IMR-90 (cell line): ENCODE measurements at places on chromosomes 7 and 10. TPM values are rescaled to one million over a fixed set of nuclear protein-coding genes. Genes with fewer than 3 reads are reported as not detected.

Gene CALHM1
- not detected in 2 replicates for total RNA-seq

DNA sequence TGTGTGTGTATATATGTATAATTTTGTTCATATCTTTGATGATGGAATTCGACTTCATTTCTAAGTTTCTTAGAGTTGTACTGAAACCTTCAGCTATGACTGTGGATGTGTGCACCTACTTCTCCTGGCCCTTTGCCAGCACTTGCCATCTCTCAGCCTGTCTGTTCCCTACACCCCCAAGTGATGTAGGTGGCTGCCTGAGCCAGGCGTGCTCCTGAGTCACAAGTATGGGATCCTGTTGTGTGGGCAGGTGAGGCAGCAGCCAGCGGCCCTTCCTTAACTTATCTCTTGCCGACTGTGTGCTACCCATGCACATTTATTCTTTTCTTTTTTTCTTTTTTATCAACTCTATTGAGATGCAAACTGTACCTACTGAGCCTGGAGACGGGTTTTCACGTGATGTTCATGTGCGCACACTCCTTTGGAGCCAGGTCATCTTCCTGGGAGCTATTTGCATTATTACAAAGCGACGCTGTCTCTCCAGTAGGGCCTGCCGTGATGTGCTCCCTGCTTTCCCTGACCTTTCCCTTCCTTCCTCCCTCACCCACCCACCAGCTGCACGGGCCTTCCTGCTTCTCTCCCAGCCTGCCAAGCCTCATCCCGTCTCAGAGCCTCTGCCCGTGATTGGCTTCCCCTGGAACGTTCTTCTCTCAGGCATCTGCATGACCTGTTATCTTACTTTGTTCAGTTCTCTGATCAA lies 31.3 kb upstream of the GALNT11 start:
- H3K27me3 ChIP-seq, result peaks cover 6% of the 10 kb centered on the region
- no peaks in the 10 kb centered on the region for H3K4me1 ChIP-seq
- H3K4me3 ChIP-seq, result no peak overlapping the region
- H3K36me3 ChIP-seq, result no peaks in the 10 kb centered on the region

Gene BHLHA15
- not detected in 2 replicates for total RNA-seq

Gene ADRA2A
- not detected in 2 replicates for total RNA-seq

Gene ZNF853
- 3.3 and 3.4 TPM in 2 replicates for total RNA-seq

DNA sequence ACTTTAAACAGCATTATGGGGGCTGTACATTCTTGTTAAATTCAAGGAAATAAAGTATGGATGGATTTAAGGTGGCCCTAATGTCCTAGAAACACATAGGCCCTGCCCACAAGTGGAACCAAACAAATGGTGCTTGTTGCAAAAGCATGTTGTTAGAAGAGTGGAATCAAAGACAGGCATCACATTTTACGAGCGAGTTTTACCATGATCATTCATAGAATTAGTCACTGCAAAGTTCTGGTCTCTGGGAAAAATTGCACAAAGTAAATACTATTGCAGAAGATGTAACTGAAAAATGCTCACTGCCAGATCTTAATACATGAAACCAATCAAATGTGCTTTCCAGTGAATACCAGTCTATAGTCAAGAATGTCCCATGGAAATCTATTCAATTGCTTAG lies 677.1 kb downstream of the PARD3 start:
- H3K4me1 ChIP-seq, result no peaks in the 10 kb centered on the region
- no peak overlapping the region for H3K27ac ChIP-seq
- H3K4me3 ChIP-seq, result no peak overlapping the region
- DNase-seq, result no peak
- no peaks in the 10 kb centered on the region for H3K36me3 ChIP-seq

Gene ICA1
- not detected in 2 replicates for total RNA-seq

- no peaks in the 10 kb centered on the region for H3K36me3 ChIP-seq
- H3K27me3 ChIP-seq, result peaks cover 68% of the 10 kb centered on the region
- H3K4me3 ChIP-seq, result no peak overlapping the region
- DNase-seq, result no peak
- no peak overlapping the region for H3K27ac ChIP-seq
Measured at GRCh38 chr7:50856806-50857205, 74.1 kb upstream of the GRB10 start.

Gene MNX1
- total RNA-seq, result not detected in 2 replicates

Gene NUB1
- total RNA-seq, result 20.1 and 31.9 TPM in 2 replicates

DNA sequence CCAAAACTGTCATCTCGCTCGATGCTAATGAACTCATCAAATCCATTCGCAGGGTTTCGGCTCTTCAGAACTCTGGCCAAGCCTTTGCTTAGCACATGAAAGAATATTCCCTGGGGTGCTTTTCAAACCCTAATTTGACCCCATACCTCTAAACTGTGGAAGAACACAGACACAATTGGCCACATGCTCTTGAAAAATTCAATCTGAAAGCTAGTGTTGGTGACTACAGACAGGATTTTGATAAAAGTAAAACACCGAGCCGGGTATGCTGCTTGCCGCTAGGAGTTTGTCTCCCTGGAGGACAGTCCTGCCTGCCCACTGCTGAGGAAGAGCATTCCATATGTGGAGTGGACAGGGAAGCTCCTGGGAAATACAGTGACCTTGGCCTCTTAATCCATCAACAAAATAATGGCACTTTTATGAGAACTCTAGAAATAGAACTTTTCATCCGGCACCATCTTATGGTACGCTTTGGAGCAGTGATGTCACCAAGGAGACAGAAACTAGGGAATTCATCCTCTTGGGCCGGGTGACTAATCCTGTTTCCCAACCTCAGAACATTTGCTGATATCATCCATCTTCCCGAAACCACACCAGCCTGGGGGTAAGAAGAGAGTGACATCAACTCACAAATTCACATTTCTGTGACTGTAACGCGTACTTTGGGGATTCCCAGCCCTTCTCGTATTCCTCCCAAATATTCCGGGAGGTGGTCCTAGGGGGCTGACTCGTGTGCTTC lies 34.2 kb downstream of the MTURN start:
- H3K27me3 ChIP-seq, result no peaks in the 10 kb centered on the region
- H3K36me3 ChIP-seq, result no peaks in the 10 kb centered on the region

- H3K36me3 ChIP-seq, result no peaks in the 10 kb centered on the region
- H3K4me3 ChIP-seq, result no peak overlapping the region
- no peak overlapping the region for H3K27ac ChIP-seq
Measured at GRCh38 chr10:107814865-107815487, 650.5 kb upstream of the SORCS1 start.

GRCh38 chr10:122696687-122697086 lies 3.0 kb downstream of the C10orf120 start:
- H3K27me3 ChIP-seq, result no peaks in the 10 kb centered on the region
- no peaks in the 10 kb centered on the region for H3K36me3 ChIP-seq
- no peak overlapping the region for H3K4me3 ChIP-seq
- no peaks in the 10 kb centered on the region for H3K4me1 ChIP-seq
- DNase-seq, result no peak

GRCh38 chr7:116100626-116101025 lies 70.1 kb upstream of the TFEC start:
- no peak overlapping the region for H3K4me3 ChIP-seq
- no peaks in the 10 kb centered on the region for H3K4me1 ChIP-seq
- no peaks in the 10 kb centered on the region for H3K27me3 ChIP-seq
- no peak overlapping the region for H3K27ac ChIP-seq

Gene PAPOLB
- total RNA-seq, result under 0.01 TPM in 2 replicates

GRCh38 chr10:125133696-125134482 lies 26.5 kb downstream of the CTBP2 start:
- H3K27me3 ChIP-seq, result no peaks in the 10 kb centered on the region
- peaks cover 46% of the 10 kb centered on the region for H3K36me3 ChIP-seq
- H3K27ac ChIP-seq, result no peak overlapping the region
- H3K4me1 ChIP-seq, result peaks cover 6% of the 10 kb centered on the region

- H3K4me3 ChIP-seq, result no peak overlapping the region; the same call in 1 of the 2 replicates
- DNase-seq, result peak; percentile 94
- peaks cover 21% of the 10 kb centered on the region for H3K4me1 ChIP-seq
- no peaks in the 10 kb centered on the region for H3K36me3 ChIP-seq
- peak overlapping the region; percentile 88 for H3K27ac ChIP-seq
- H3K27me3 ChIP-seq, result no peaks in the 10 kb centered on the region
Measured at GRCh38 chr10:31261511-31262311, 57.3 kb upstream of the ZEB1 start.

DNA sequence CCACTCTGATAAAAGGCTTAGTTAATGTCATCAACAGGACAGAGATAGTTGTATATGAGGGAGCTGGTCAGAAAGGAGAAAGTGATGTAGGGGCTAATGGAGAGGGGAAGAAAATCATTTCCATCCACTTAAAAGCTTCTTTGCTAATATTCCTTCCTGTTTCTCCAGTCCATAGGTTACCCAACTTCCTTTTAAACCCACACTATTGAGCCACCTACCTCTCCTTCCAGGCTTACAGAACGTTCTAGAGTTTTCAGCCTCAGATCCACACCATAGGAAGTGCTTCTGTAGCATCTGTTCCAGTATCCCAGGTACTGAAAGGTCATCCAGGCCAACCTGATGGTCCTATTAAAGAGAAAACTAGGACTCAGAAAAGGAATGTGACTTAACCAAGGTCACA lies 28.2 kb downstream of the STRIP2 start:
- no peak for DNase-seq
- no peaks in the 10 kb centered on the region for H3K4me1 ChIP-seq
- H3K36me3 ChIP-seq, result no peaks in the 10 kb centered on the region; the same call in 1 of the 2 replicates
- no peak overlapping the region for H3K4me3 ChIP-seq
- H3K27me3 ChIP-seq, result no peaks in the 10 kb centered on the region

DNA sequence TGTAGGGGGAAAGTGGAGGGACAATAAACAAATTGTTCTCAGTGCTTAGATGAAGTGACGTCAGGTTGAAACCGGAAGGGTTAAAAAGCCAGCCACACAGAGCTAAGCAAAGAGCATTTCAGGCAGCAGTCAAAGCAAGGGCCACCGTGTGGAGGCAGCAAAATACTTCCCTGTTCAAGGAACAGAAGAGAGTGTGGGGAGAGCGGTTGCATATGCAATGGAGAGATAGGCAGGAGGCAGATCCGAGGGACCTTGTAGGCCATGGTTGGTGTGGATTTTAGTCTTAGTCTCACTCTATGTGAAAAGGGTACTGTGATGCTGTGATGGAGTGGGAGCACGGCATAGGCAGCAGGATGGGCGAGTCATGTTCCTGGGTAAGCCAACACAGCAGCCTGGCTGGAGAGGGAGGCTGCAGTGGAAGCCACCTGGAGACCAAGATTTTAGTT lies 3.8 kb upstream of the STN1 start:
- peak; percentile 31 for DNase-seq
- no peak overlapping the region for H3K4me3 ChIP-seq
- H3K27ac ChIP-seq, result no peak overlapping the region
- no peaks in the 10 kb centered on the region for H3K27me3 ChIP-seq

DNA sequence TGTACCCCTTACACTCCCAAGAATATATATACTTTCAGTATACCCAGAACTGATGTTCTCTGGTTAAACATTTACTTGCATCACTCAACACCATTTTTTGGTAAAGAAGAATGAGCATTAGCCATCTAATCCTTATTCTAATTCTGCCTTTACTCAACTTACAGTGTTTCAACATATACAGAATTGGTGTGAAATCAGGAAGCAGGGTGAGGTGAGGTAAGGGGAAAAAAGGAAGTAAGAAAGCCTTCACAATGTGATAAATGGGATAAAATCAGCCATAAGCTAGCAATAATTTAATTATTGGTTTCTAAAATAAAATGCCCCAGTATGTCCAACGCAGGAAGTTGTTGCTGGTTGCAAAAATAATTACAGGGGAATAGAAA lies 605.4 kb downstream of the KCNMA1 start:
- H3K36me3 ChIP-seq, result no peaks in the 10 kb centered on the region
- no peak overlapping the region for H3K4me3 ChIP-seq
- no peaks in the 10 kb centered on the region; the same call in 1 of the 2 replicates for H3K27me3 ChIP-seq
- H3K4me1 ChIP-seq, result peaks cover 3% of the 10 kb centered on the region; the same call in 1 of the 2 replicates

Gene ADAM12
- 9.7 and 10.2 TPM in 2 replicates for total RNA-seq

Gene GATA3
- under 0.01 TPM in 1 of 2 replicates, not detected in the other for total RNA-seq

Gene GRID1
- total RNA-seq, result not detected in 2 replicates

- no peak overlapping the region for H3K4me3 ChIP-seq
- no peaks in the 10 kb centered on the region for H3K4me1 ChIP-seq
- H3K36me3 ChIP-seq, result no peaks in the 10 kb centered on the region
- no peak overlapping the region for H3K27ac ChIP-seq
- H3K27me3 ChIP-seq, result no peaks in the 10 kb centered on the region
Measured at GRCh38 chr10:120075349-120075748, 182.8 kb downstream of the SEC23IP start.

GRCh38 chr7:28358423-28358868 lies 53.9 kb upstream of the CREB5 start:
- H3K36me3 ChIP-seq, result no peaks in the 10 kb centered on the region
- peak overlapping the region; percentile 90 for H3K27ac ChIP-seq
- DNase-seq, result peak; percentile 99
- peaks cover 9% of the 10 kb centered on the region for H3K4me1 ChIP-seq

GRCh38 chr10:49107111-49107886 lies 8.0 kb downstream of the VSTM4 start:
- H3K27me3 ChIP-seq, result no peaks in the 10 kb centered on the region
- H3K27ac ChIP-seq, result no peak overlapping the region
- H3K36me3 ChIP-seq, result peaks cover 13% of the 10 kb centered on the region; the same call in 1 of the 2 replicates

- no peak overlapping the region for H3K27ac ChIP-seq
- no peaks in the 10 kb centered on the region for H3K27me3 ChIP-seq
- no peak for DNase-seq
- no peaks in the 10 kb centered on the region for H3K4me1 ChIP-seq
Measured at GRCh38 chr10:83542774-83543411, 596.4 kb upstream of the GHITM start.

GRCh38 chr7:140902303-140902953 lies 22.3 kb downstream of the BRAF start:
- no peak for DNase-seq
- no peak overlapping the region for H3K27ac ChIP-seq
- H3K4me3 ChIP-seq, result no peak overlapping the region
- H3K36me3 ChIP-seq, result no peaks in the 10 kb centered on the region
- H3K4me1 ChIP-seq, result peaks cover 2% of the 10 kb centered on the region; the same call in 1 of the 2 replicates

GRCh38 chr7:143429770-143430698 lies 13.2 kb upstream of the TAS2R60 start:
- no peaks in the 10 kb centered on the region for H3K27me3 ChIP-seq
- H3K36me3 ChIP-seq, result no peaks in the 10 kb centered on the region
- H3K4me1 ChIP-seq, result peaks cover 6% of the 10 kb centered on the region
- peak; percentile 46 for DNase-seq
- no peak overlapping the region for H3K27ac ChIP-seq

Gene AZGP1
- total RNA-seq, result not detected in 2 replicates

Gene TMEM213
- not detected in 2 replicates for total RNA-seq

GRCh38 chr10:66837335-66837734 lies 88.5 kb upstream of the LRRTM3 start:
- no peaks in the 10 kb centered on the region for H3K36me3 ChIP-seq
- no peak overlapping the region for H3K4me3 ChIP-seq
- H3K27me3 ChIP-seq, result no peaks in the 10 kb centered on the region

Gene RINT1
- total RNA-seq, result 23.1 and 25.6 TPM in 2 replicates

Gene JAKMIP3
- total RNA-seq, result under 0.01 TPM in 2 replicates

- H3K27ac ChIP-seq, result no peak overlapping the region
- no peak for DNase-seq
- no peaks in the 10 kb centered on the region for H3K4me1 ChIP-seq
- no peaks in the 10 kb centered on the region for H3K27me3 ChIP-seq
- H3K4me3 ChIP-seq, result no peak overlapping the region
Measured at GRCh38 chr10:56383806-56384205, 22.7 kb upstream of the ZWINT start.

DNA sequence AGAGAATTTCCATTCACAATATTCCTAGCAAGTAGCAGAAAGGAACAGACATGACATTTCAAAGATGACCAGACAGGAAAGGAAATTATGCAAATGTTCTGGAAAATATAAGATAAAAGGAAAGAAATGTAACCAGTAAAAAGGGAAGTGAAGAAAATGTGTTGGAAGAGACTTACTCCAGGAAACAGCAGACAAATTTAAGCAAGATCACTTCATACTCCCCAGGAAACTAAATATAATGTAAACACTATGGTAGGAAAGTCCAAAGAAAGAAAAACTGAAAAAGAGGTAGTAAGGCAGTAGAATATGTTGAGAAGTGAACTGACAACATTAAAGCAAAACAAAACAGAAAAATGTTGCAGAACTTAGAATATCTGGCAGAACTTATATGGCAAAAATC lies 6.4 kb upstream of the ST8SIA6 start:
- H3K27ac ChIP-seq, result no peak overlapping the region
- no peak overlapping the region for H3K4me3 ChIP-seq
- no peaks in the 10 kb centered on the region for H3K4me1 ChIP-seq
- peaks cover 3% of the 10 kb centered on the region; the same call in 1 of the 2 replicates for H3K27me3 ChIP-seq
- DNase-seq, result no peak
